Suppressor macrophage (primary cell): ENCODE measurements at places on chromosomes 5 and 9.

GRCh38 chr9:98951967-98952366 lies 8.3 kb downstream of the COL15A1 start:
- no peak for DNase-seq

GRCh38 chr5:90810211-90810610 lies 251.6 kb downstream of the ADGRV1 start:
- DNase-seq, result no peak

DNA sequence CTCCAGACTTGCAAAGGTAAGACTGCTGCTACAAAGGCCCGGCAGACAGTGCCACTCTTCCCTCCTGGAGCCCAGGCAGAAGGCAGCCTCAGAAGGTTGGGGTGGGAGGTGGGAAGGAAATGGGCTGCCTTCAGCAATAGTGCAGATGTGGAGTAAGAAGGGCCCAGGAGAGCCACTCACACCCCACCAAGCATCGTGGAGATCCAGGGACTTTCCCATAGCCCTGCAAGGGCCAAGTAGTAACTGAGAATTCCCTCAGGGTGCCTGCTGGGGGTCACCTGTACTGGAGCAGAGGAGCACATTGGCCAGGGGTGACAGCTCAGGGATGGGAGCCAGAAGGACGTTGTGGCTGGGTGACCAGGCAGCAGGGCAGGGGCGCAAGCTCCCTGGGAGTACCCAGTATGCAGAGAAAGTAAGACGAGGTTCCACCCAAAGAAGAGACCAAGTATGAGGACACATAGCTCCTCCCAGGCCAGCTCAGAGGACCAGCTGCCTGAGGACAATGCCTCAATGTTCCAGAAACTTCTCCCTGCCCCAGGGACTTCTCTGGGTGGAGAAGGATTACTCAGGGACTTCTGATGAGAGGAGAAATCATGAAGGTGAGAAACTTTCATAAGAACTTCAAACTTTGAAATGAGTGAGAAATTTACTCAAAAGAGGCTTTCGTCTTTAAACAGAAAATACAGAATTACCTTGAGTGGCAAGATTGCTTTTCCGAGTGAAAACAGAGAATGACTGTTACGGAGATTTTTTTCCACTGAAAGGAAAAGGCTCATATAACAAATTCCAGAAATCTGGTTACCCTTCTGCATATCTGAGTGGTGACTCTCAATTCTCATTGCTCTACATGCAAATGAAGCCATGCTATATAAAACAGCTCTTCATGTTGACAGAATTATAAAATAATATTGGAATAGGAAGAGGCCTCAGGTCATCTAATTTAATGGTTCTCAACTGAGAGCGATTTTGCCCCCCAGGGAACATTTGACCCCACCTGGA lies 87.9 kb upstream of the TRIO start:
- no peak for DNase-seq

DNA sequence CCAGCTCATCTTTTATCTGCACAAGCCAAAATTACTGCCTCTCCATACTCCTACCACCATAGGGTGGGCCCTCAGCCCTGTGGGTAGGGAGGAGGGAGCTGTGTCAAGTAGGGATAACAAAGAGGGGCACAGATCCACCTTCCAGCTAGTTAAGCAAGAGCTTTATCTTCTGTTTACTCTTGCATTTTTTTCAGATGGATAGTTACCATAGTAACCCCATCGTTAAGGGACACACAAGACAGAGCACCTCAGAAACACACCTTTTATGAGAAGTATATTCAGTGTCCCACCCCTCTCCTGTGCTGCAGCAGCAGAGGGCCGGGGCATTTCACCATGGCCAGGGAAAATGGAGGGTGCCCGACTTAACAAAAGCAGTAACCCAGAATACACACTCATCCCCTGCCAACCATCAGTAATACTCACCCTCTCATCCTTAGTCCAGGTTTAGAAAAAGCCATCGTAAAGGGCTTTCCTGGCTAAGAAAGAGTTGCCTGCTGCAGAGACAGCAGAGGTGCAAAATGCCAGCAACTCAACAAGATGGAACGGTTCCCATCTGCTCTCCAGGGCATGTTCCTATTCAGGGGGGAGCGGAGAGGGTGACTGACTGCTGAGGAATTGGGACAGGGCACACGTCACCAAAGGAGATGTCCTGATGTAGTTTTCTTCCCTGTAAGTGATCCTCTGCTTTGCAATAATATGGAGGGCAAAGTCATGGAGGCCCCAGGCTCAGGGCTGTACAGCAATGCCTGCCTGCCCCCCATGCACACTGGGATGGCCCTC lies 25.1 kb downstream of the MACROH2A1 start:
- DNase-seq, result no peak

DNA sequence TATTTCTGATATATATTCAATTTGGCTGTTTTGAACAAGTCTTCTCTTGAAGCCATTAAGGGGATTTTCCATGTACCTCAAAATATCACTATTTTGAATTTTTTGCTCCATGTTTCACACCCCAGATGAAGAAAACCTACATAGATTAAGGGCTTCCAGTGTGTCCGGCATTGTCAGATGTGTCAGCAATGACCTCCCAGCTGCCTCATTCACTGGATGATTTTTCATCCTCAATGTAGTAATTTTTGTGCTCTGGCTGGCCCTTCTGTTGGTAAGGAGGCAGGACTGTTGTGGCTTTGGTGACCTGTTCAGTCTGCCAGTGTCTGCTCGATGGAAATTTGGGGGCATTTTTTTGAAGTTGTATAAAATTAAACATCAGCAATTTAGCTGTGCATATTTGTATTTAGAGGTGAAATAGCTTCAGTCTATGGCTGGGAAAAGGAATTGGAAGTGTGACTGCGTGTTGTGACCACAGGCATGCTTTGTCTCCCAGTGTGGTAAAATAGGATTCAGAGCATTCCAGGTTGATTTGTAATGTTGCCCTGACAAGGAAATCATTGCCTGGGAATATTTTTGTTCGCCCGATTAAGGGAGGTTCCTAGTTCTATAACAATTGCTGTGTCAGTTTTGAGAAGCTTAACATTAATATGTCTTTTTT lies 312.4 kb downstream of the ARHGEF28 start:
- DNase-seq, result no peak

DNA sequence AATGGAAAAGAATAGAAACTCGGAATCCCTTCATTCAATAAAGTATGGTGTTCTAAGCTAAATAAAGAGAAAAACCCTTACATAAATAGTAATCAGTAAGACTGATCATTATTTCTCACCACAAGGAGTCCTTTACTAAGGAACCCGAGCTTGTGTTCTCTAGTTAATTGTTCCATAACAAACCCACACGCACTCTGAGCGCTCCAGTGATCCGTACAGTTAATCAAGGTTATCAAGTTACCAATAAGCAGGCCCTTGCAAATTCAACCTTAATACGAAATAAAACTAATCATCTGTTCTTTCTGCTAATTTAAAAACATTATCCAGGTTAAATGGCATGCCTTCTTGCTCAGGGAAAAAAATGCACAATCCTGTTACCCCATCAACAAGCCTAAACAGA lies 224.4 kb downstream of the FRMD3 start:
- no peak for DNase-seq

- DNase-seq, result no peak
Measured at GRCh38 chr9:121909111-121909510, 184.0 kb downstream of the TTLL11 start.

DNA sequence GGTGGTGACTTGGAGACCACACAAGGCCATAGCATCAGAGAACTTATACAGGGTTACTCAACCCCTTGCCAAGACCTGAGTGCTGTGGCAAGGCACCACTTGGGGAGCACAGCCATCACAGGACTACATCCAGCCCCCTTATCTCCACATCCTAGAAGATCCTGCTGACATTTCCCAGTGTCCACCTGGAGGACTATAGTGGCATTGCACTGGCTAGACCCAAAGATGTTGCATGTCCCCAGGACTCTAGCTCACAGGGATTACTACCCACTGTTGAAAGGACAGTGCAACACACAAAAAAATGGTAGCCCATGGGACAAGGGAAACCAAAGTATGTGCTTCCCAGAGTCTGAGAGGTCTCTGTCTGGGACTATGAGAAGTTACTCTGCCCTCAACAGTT lies 411.1 kb upstream of the NUDT12 start:
- no peak for DNase-seq

GRCh38 chr5:161167016-161167767 lies 315.2 kb upstream of the ATP10B start:
- DNase-seq, result no peak

DNA sequence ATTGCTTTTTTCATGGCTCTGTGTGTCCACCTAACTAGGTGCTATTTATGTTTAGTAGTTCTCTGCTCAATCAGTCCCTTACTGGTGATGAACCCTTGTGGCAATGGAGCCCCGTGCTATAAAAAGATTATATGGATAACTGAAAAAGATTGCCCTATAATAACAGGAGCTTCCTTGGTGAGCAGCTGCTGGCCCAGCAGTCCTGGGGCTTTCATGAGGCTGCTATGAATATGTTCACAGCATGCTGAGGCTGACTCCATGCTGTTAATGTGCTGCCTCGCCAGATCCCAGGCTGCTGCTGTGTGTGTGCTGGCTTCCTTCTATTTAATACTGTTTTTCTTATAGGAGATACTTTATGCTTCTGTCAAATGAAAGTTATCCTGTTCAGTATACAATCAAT lies 357.5 kb downstream of the TAF11L14 start:
- no peak for DNase-seq

DNA sequence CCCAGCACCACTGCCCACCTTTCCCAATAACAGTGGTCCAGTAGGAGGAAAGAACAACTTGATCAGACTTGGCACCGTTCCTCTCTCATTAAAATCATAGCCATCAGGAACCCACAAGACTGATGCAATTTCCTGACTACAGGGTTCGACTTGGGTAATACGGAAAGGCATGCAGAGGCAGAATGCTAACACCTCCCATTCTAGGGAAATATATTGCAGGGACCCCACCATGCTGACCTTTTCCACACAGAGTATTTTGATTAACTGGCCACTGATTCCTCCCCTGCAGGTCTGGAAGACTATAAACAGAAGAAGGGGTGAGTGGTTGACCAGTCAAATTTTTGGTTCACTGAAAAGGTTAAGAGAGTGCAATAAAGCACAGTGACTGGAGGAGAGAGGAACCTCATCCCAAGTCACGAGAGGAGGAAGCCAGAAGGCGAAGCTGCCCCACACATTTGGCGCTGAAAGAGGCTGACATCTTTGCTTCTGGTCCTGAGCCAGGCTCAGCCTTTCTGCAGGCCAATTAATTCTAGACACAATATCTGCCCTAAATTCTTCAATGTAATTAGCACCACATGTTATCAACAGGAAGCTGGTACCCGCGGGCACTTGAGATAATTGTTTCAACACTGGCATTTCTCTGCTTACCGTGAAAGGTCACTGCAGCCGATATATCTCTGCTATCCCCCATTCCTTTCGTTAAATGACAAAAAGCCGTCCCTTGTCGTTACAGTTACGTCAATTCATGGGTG lies 64.7 kb upstream of the SPOCK1 start:
- peak; percentile 82 for DNase-seq
